Thyroid gland (tissue), 4 donors: ENCODE measurements at places on chromosomes 5 and 9. TPM values are rescaled to one million over a fixed set of nuclear protein-coding genes. Genes with fewer than 3 reads are reported as not detected.

GRCh38 chr5:145283141-145283810, 551.9 kb downstream of the PRELID2 start:
- DNase-seq = no peak

GRCh38 chr5:110053205-110053604, 363.5 kb downstream of the MAN2A1 start:
- no peak for DNase-seq

MYOZ3 gene
- 0.13 TPM for total RNA-seq

DNA sequence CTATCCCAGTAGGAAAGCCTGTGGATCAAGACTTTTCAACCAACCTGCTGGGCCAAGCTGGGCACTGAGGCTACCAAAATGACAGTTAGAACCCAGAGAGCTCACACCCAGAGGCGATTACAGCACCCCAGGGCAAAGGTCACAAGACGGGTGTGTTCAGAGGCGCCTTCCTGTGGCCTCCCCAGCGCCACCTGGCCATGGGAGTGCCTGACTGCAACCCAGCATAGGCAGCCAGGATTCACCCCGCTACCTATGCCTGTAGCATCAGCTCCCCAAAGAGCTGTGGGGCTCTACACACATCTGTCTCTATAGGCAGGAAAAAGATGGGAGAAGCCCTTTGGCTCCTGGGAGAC, 33.5 kb downstream of the PDGFRB start:
- DNase-seq = no peak

GRCh38 chr5:60538955-60539866, 160.8 kb downstream of the DEPDC1B start:
- DNase-seq = no peak

GRCh38 chr9:15086156-15086763, 176.0 kb upstream of the FREM1 start:
- DNase-seq = no peak

STK32A gene
- 2.5 TPM for total RNA-seq

PRR16 gene
- total RNA-seq = 8.6 TPM

GRCh38 chr9:34603610-34604231, 8.2 kb downstream of the RPP25L start:
- DNase-seq = peak; percentile 80

- no peak for DNase-seq
Observed at GRCh38 chr9:74960561-74960960, 7.8 kb upstream of the C9orf40 start.
